Stimulated activated CD8-positive, alpha-beta memory T cell treated with anti-CD3 and anti-CD28 coated beads, Interleukin-4, amount 100 ng/mL, for 24 hours (primary cell): ENCODE measurements at places on chromosomes 7 and 10.

GRCh38 chr7:127390186-127390816, 2.2 kb downstream of the ZNF800 start:
- DNase-seq, result no peak

GRCh38 chr10:58070956-58071355, 196.7 kb downstream of the IPMK start:
- DNase-seq, result no peak

- DNase-seq, result no peak
These were observed 3.2 kb downstream of the CDH23 start for GRCh38 chr10:71399946-71400345.

GRCh38 chr10:89274928-89275327, 23.4 kb upstream of the LIPA start:
- no peak for DNase-seq

GRCh38 chr10:98262571-98262970, 5.4 kb downstream of the LOXL4 start:
- DNase-seq, result no peak

- no peak for DNase-seq
These were observed 41.3 kb downstream of the CCDC6 start for GRCh38 chr10:59865101-59865500.

DNA sequence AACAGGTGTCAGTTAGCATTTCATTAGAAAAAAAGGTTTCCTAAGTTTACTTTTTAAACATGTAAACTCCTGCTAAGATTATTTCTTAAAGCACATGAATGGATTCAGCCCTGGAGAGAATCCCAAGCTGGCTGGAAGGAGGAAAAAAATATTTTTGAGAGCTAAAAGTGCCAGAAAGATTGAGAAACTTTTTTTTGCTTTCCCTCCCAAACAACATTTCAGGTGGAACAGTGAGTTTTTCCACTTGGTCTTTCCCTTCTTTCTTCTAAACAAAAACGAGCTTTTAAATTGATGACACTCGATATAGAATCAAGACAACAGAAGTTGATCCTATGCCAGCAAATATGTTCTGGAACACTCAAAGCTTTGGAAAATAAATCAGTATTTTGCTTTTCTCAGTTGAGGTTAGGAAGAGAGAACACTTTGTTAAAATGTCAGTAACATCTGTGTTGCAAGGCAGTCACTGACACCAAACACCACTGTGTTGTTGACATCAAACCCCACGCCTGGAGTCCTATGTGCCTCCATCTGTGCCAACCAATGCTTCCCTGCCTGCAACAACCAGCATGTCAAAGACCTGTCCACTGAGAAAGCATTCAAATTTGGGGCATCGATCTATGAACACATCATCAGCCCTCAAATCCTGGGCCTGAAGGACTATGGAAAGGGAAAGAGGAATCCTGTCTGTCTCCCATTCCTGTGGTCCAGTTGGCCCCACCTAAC, 22.9 kb upstream of the INSIG1 start:
- no peak for DNase-seq

- DNase-seq, result no peak
These were observed 20.8 kb downstream of the ZDHHC16 start for GRCh38 chr10:97466755-97467154.

DNA sequence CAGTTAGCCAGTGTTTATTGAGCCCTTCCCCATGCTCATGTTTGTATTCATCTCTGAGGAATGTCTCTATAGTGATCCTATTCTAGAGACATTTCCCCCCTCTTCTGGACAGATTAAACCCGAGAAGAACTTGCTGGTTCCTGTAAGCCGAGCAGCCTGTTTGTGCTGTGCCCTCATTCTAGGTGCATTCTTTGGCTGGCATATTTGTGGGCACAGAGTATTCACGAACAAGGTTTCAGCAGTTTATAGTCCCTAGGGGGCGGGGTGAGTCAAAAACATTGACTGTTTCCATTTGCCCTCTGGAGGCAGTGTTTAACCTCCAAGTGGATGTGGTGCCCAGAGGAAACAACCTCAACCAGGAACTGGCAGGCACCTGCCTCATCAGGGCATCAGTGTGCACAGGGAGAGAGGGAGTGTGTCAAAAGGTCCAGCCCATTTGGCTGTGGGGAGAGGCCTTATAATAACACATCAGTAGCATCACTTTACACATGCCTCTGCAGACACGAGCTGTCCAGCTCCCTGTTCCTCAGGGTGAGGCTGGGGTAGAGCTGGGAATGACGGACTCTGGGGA, 273.3 kb upstream of the LRGUK start:
- no peak for DNase-seq

GRCh38 chr10:69409968-69410367, 6.8 kb downstream of the TACR2 start:
- DNase-seq, result no peak

- no peak for DNase-seq
These were observed 295.0 kb downstream of the PARD3 start for GRCh38 chr10:34520084-34520483.
